Transverse colon (tissue), 4 donors: ENCODE measurements at places on chromosomes 6 and 20.

DNA sequence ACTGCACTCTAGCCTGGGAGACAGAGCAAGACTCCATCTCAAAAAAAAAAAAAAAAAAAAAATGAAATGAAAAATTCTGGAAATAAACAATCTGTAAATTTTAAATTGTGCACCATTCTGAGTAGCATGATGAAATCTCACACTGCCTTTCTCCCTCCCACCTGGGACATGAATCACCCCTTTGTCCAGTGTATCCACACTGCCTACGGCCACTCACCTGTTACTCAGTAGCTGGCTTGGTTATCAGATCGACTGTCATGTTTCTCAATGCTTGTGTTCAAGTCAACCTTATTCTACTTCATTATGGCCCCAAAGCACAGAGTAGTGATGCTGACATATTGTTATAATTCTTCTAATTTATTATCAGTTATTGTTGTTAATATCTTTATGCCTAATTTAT lies 58.7 kb upstream of the MTHFD1L start:
- no peak for DNase-seq

GRCh38 chr20:14512839-14513238 lies 175.4 kb upstream of the FLRT3 start:
- no peak for DNase-seq

DNA sequence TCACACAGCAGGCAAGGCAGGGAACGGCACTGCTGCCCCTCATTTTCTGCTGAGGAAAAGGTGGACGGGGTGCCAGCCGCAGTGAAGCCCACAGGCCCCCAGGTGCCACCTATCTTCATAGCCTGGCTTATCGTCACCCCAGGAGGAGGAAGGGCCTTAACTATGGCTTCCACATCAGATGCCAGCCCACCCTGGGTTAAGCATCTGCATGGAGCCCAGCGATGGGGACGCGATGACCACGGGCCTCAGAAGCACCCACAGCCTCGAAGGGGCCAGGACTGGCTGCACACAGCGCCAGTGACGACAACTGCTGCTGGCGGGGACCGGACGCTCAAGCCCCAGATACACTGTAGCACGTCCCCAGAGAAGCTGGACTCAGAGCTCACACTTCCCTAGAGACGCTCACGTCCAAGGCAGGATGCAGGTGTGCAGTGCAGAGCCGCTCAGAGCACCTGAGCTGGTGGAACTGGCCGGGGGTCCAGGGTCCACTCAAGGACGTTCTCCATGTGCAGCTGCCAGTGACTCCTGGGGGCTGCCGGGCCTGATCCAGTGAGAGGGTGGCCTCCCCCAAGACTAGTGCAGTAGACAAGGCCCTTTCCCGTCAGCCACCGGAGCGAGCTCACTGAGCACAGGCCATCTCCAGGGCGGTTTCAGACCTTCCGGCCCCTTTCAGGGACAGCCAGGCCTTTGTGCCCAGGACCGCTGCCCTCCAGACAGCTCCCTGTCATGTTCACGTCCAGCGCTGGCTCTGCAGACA lies 83.0 kb downstream of the YTHDF1 start:
- no peak for DNase-seq

GRCh38 chr6:71290611-71291010 lies 2.0 kb downstream of the OGFRL1 start:
- no peak for DNase-seq

- DNase-seq: no peak
Observed at GRCh38 chr20:19841740-19842139, 83.7 kb downstream of the RIN2 start.
